ENCODE measurements at places on chromosomes 4 and X.

DNA sequence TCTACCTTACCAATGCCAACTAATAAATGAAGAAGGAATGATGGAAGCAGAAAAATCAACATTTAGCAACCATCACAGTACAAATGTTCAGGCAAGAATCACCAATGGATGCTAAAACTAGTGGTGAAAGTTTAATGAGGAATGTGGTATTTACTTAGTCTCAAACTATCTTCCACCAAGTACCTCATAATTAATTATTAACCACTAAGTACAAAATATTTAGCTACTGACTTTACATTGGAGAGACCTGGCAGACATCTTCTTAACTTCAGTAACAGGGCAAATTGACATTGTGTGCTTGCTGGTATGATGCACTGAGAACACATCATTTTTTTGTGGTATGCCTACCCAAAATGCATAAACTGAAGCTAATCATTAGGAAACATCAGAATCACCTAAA, 82.4 kb downstream of the DLG3 start:
- DNase-seq = no peak

- no peak for DNase-seq
Observed at GRCh38 chr4:1793496-1793840, 375 bp downstream of the FGFR3 start.

DNA sequence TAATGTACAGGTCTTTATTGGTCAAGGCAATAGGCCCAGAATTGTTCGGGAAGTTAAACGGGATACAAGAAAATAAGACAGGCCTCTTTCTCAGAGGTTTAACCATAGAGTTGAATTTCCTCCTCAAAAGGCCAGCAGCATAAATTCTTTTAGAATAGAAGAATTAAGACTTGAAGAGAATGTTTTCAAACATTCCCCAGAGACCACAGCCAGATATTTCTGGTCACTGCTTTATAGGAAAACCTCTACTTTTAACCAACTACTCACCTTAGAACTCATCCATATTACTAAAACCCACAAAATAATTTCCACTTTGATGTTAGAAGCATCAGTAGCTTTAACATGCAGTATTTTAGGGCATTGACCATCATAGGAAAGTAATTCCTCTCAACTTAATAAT, 317.9 kb downstream of the RAB28 start:
- no peak for DNase-seq

DNA sequence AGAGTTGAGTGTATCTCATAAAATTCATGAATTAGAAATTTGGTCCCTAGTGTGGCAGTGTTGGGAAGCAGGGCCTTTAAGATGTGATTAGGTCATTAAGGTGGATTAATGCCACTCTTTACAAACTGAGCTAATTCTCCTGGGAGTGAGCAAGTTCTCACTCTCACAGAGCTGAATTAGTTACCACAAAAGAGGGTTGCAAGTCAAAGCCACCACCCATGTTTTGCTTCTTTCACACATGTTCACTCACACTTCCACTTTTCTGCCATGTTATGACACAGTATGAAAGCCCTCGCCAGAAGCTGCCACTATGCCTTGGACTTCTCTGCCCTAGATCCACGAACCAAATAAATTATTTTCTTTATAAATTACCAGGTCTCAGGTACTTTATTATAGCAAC, 332.1 kb downstream of the ARAP2 start:
- DNase-seq = no peak

GRCh38 chrX:9746148-9746888, 19.3 kb downstream of the GPR143 start:
- DNase-seq = no peak

- DNase-seq = no peak
Observed at GRCh38 chr4:55765070-55765469, 54.5 kb upstream of the EXOC1L start.

GRCh38 chr4:161291222-161291621, 872.6 kb downstream of the FSTL5 start:
- DNase-seq = no peak

DNA sequence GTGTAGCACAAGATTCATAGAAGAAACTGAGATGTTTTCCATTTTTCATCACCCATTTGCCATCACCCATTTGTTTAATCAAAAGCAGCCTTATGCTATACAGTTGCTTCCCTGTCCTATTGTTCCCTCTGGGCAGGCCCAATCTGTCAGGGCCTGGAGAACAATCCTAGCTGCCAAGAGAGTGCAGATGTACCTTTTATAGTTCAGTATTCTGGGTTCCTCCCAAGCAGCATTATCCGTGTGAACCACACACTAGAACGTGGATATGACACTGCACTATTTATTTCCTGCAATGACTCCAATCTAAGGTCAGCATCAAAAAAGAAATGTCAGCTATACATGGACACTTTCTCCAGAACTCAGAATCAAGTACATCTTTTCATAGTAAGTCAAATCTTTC, 269.0 kb downstream of the ADGRA3 start:
- DNase-seq = no peak

- DNase-seq = no peak
Observed at GRCh38 chr4:10186228-10187214, 69.9 kb upstream of the WDR1 start.
